ENCODE measurements at places on chromosomes 12 and 14.

DNA sequence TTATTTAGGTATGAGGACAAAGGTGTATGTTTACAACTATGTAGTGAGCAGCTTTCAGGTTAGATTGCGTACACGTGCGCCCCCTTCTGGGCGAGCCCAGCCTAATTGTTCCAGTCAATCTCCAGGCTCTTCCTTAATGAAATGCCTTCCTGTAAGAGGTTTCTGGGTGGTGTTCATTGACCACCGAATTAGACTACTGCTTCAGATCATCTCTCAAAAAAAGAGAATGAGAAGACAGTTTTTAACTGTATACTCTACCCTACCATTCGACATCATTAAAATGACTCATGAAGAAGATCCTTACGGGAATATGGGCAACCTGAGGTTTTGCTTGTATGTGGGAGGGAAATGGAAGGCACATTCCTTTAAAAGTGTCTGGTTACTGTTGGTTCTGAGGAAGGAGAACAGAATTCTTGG, 2.1 kb downstream of the LUM start:
- DNase-seq: no peak

DNA sequence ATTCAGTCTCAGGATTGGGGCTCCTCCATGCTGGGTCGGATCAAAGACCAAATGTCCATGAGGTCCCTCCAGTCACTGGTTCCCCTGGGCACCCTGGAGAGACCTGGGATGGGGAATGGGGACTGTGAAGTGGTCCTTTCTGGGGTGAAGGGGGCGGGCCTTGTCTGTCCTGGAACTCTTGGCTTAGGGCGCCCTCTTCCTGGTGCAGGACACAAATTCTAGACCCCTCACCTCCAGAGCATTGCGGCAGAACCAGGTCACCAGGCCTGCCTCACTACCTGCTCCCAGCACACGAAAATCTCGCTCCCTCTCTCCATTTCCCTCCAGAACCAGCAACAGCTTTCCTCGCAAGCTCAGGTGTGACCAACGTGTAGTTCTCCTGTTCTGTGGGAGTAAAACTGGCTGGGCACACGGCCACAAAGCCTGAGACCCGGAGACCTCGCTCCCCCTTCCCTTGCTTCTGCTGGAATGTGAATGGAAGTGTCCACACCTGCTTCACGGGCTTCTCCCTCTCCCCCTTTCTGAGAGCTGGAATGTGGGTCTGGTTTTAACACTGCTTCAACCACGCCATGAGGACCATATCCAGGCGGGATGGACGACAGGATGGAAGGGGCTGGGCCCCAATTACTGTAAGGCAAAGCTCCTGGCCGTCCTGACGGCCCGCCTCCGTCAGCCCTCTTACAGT, 112.7 kb downstream of the SCARB1 start:
- DNase-seq: no peak

- DNase-seq: no peak
Measured at GRCh38 chr12:29673346-29673745, 110.4 kb downstream of the TMTC1 start.

- DNase-seq: no peak
Measured at GRCh38 chr12:212415-212714, 1.6 kb downstream of the SLC6A12 start.

DNA sequence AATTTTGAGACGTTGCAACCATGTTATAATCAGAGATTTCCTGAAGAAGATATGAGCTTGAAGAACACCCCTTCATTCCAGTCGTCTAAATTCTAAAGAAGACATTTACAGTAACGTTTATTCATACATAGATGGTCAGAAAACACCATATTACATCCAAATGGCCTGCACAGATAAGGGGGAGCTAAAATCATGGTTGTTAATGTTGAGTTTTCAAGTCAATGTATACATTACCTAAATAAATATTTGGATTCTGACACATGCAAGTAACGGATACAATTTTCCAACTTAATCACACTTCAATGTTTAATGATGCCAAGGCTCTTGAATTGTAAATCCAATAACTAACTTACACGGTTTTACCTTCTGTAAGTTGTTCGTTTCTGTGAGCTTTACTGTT, 318.4 kb downstream of the SLC6A15 start:
- no peak for DNase-seq

DNA sequence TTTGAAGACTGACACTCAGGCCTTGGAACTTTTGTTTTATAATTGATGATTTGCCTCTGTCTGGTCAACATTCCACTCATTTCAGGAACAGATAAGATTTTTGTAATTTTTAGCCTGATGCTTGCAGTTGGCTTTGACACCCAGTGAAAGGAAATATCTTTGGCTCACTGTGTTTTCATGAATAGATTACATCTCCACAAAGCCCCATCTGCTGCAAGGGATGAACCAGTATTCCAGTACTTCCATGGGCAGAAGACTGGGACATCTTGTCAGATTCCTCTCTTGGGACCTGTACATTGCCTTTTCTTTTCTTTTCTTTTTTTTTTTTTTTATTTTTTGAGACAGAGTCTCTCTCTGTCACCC, 28.4 kb downstream of the GSG1 start:
- DNase-seq: no peak

DNA sequence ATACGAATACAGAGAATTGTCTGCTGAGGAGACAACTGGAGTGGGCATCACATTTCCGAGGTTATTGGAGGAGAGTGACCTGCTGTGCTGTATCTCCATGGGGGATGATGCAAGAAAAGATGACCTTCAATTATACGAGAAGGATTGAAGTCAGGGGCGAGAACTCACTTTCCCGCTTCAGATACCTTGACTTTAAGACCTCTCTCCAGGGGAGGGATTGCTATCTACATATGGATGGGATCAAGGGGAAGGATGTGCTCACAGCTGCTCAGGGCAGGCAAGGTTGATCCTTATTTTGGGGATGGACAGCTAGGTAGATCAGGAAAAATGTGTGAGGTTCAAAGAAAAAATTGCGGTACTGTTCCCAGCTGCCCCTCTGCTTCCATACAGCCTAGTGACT, 24.4 kb downstream of the NEUROD4 start:
- DNase-seq: no peak

DNA sequence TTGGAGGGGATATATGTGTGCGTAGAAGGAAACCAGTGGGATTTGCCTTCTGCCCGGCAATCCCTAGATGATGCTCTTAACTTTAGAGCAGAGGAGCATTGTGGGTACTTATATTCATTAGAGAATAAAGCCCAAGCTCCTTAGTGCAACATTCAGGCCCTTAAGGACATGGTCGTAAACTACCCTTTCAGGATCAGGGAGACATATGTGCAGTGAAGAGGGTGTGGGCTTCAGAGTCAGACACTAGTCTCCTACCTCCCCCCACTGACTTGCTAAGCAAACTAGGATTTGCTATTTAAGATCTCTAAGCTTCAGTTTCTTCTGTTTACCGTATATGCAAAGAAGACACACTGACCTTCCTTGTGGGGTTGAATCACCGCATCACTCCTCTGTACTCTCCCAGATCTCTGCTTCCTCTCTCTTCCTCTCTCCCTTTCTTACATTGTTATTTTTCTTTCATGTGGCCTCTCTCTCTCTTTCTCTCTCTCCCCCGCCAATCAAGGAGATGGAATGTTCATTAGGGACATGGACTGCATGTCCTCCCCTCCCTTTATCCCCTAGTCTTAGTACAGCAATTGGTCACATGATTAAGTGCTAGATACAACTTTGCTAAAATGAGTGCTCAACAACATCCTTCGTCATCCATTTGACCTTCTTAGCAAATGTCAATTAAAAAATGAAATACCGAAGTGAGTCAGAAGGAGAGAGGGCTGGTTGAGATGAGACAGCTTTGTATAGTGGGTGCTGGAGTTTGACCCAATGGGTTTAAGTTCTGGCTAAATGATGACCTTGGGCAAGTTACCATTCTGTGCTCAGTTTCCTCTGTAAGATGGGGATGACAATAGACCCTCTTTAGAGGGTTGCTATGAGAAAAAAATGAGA, 91.7 kb downstream of the TMX1 start:
- no peak for DNase-seq

- DNase-seq: no peak
Measured at GRCh38 chr12:59844750-59845149, 248.9 kb downstream of the SLC16A7 start.

DNA sequence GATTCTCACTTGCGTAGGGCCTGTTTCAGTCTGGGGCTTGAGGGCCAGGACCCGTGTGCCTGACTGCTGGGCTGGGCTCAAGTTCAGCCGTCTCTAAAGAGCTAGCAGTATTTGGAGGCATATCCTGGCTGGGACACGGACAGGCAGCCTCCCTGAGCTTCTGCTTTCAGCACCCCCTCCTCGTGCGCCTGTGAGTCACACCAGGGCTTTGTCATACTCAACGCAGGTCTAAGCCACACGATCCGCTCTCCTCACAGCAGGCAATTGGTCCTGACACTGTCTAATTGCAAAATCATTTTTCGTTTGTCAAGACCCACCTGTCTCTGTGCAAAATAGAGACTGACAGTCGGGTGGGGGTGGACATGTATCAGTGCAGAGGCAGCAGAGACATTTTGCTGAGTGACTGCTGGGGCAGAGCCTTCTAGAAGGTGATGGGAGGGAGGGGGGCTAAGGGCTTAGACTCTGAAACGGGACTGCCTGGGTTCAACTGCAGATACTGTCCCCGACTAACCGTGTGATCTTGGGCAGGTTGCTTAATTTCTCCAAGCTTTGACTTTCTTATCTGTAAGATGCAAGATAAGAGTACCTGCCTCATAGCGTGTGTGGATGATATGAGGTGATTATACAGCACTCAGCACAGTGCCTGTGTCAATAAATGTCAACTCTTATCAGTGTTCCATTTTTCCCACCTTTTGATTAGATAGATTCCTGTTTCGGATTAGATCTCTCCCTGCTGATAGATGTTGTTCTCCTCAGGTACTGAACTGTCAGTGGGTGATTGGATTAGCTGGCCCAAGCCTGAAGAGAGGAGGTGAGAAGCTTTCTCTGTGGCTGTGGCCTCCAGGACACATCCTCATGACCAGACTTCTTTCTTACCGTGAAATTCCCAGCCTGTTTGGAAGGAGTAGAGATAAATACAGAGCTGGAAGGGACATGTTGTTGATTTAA, 53.1 kb downstream of the KCNA1 start:
- no peak for DNase-seq

DNA sequence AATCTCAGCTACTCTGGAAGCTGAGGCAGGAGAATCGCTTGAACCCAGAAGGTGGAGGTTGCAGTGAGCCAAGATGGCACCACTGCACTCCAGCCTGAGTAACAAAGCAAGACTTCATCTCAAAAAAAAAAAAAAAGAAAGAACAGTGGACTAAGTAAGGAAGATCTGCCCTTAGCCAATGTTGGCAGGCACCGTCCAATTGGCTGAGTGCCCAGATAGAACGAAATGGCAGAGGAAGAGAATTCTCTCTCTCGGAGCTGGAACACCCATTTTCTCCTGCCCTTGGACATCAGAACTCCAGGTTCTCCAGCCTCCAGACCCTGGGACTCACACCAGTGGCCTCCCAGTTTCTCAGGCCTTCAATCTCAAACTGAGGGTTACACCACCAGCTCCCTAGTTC, 49.9 kb downstream of the ESR2 start:
- DNase-seq: no peak

DNA sequence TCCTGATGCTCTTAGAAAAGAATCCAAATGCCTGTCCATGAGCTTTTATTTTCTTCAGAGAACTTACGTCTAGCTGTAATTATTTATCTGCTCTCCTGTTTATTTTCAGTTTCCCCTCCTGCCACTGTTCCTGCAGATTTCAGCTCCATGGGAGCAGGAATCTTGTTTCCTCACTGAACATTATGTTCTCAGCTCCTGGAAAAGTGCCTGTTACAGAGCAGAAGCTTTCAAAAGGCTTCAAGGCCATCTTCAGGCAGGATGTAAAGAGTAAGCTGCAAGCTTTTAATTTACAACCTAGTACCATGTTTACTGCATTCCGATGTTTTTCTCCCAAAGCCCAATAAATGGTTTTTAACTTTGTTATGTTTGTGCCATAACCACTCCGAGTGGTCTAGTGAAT, 98.4 kb upstream of the BTG1 start:
- DNase-seq: no peak

DNA sequence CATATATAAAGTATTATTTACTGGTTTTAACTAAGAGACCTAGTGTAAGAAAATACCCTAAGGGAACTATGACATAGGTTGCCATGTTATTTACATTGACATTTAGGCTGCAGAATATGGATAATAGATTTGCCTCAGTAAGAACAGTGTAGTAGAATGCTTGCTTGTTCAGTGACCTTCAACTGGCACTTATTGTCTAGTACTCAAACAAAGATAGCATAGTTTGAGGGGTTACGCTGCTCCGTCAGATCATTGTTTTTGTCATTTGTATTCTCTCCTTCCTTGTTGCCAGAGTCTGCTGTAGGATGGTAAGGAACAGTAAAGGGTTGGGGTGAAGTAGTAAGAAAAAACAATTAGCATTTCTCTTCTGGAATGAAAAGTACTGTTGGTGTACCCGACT, 33.2 kb downstream of the TOGARAM1 start:
- no peak for DNase-seq

DNA sequence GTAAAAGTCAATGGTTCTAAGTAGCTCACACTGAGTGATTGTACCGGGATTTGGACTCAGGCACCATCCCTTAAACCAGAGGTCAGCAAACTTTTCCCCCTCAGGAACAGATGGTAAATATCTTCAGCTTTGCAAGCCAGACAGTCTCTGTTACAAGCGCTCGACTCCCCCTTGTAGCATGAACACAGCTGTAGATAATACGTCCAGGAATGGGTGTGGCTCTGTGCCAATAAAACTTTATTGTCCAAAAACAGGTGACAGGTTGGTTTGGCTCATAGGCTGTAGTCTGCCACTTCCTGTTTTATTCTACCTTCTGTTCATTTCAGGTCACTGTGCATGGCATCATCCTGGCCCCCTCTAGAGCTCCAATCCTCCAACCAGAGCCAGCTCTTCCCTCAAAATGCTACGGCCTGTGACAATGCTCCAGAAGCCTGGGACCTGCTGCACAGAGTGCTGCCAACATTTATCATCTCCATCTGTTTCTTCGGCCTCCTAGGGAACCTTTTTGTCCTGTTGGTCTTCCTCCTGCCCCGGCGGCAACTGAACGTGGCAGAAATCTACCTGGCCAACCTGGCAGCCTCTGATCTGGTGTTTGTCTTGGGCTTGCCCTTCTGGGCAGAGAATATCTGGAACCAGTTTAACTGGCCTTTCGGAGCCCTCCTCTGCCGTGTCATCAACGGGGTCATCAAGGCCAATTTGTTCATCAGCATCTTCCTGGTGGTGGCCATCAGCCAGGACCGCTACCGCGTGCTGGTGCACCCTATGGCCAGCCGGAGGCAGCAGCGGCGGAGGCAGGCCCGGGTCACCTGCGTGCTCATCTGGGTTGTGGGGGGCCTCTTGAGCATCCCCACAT, 7.6 kb downstream of the BDKRB1 start:
- DNase-seq: no peak

DNA sequence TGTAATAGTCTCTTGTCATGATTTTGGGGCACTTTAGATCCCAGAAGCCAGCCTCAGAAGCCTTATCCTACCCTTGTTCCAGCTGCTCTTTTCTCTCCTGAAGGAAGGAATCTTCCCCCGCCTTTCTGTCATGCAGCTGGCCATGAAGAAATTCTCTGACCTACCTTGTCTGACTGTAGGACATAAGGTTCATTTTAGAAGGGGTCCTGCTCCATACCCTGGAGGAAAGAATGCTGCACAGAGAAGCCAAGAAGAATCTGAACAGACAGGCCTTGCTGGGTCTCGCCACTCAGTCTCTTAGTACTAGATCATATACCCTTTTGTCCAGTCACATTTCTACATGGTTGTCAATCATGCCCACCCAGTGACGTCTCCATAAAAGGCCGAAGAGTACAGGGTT, 6.2 kb upstream of the TMCC3 start:
- DNase-seq: no peak

GRCh38 chr12:132524405-132524804, 34.5 kb downstream of the FBRSL1 start:
- no peak for DNase-seq
